Ovary (tissue), 10 donors: ENCODE measurements at places on chromosomes 6 and 20. TPM values are rescaled to one million over a fixed set of nuclear protein-coding genes. Genes with fewer than 3 reads are reported as not detected.

The OXT gene
- polyA plus RNA-seq = not detected

The CST7 gene
- 1.1 TPM for polyA plus RNA-seq

The TMEM217 gene
- polyA plus RNA-seq = 3.8 TPM

The PLG gene
- polyA plus RNA-seq = not detected

The ACTL10 gene
- 0.59 TPM for polyA plus RNA-seq

The HLA-DMB gene
- polyA plus RNA-seq = 11.0 TPM

The PARD6B gene
- 1.0 TPM for polyA plus RNA-seq

The PABPC1L gene
- 13.3 TPM for polyA plus RNA-seq

The CST5 gene
- polyA plus RNA-seq = not detected
